Activated gamma-delta T cell treated with anti-CD3 and anti-CD28 coated beads, Interleukin-2, amount 50 U/mL, for 16 hours (primary cell): ENCODE measurements at places on chromosomes 13 and 19.

DNA sequence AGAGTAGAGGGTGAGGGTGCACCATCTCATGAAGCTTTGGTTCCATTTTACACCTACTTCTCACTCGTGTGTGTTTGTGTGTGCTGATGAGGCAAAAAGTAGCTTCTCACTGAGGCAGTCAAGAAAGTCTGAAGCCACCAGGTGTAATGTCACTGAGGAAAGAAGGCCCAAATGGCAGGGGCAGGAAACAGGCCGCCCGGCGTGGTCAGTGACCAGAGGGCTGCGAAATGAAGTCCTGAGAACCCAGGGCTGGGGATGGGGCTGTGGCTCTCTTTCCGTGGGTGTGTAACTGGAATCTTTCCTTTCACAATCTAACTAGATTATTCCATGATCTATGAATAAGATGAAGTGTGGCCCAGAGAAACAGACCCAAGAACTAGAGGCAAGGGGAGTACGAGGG, 25.5 kb upstream of the TFDP1 start:
- no peak for DNase-seq

- no peak for DNase-seq
These were observed 29.8 kb downstream of the RAB20 start for GRCh38 chr13:110531671-110532083.

- no peak for DNase-seq
These were observed 844 bp upstream of the ASPDH start for GRCh38 chr19:50514346-50515167.

DNA sequence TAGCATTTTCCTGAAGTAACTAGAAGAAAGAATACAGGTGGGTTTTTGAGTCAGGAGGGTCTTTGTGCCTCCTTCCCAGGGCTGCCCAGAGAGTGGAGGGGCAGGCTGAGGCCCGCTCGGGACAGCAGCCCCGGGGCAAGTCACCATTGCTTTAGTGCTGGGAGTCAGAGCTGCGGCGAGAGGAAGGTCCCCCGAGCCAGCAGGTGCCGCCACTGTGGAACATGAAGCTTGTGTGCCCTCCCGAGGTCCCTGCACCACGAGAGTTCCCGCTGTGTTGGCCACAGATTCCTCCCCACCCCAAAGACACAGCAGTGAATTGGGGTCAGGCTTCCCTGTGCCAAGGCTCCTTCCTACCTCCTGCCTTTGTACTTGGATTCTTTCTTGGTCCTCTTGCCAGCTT, 50.9 kb upstream of the TEX29 start:
- DNase-seq: no peak

DNA sequence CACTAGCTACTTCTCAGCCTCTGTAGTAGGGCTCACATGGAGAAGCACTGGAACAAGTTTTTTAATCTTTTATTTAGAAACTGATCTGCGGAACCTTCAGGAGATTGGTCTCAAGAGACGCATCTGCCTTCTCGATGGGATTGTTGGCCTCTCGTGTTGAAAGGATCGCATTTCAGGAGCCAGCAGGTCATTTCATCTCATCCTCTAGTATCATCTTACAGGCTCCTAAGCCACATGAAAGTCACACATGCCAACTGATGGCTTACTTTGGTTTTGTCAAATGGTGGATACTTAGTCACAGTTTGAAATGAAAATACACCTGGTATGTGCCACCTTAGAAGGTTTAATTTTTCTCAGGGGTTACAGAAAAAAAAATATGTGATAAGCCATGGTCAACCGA, 1703.6 kb downstream of the EFNB2 start:
- no peak for DNase-seq

GRCh38 chr13:102878481-102878880, 32.6 kb downstream of the ERCC5 start:
- DNase-seq: no peak

- no peak for DNase-seq
These were observed 15.3 kb downstream of the ATP7B start for GRCh38 chr13:51995677-51996551.

GRCh38 chr19:48630296-48631063, 6.7 kb downstream of the DBP start:
- no peak for DNase-seq

- no peak for DNase-seq
These were observed 114.6 kb downstream of the SOX1 start for GRCh38 chr13:112181336-112182067.

DNA sequence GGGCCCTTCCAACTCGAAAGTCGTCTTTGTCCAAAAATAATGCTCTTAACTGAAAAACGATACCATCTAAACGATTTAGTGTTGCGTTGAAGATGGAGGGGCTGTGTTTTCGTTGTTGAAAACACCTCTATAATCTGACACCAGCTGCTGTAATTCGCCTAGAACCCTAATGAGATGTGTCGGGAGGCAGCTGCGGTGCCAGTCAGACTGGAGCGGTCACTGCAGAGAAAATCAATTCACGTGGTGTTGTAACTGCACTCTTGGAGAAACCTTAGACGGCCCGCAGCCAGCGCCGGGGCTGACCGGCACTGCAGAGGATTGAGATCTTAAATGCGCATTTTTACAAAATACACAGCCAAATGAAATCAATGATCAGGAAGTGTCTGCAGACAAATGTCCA, 339.1 kb downstream of the ZNF536 start:
- DNase-seq: no peak

- DNase-seq: no peak
These were observed 7.1 kb downstream of the ATP11A start for GRCh38 chr13:112696869-112697465.

- DNase-seq: no peak
These were observed 89.6 kb upstream of the SPRY2 start for GRCh38 chr13:80430561-80430960.

- DNase-seq: peak; percentile 69
These were observed 114.3 kb upstream of the SERP2 start for GRCh38 chr13:44259045-44260027.

- DNase-seq: no peak
These were observed 14.6 kb upstream of the TMEM255B start for GRCh38 chr13:113744197-113745000.

GRCh38 chr19:10631874-10632273, 6.5 kb downstream of the SLC44A2 start:
- DNase-seq: no peak

DNA sequence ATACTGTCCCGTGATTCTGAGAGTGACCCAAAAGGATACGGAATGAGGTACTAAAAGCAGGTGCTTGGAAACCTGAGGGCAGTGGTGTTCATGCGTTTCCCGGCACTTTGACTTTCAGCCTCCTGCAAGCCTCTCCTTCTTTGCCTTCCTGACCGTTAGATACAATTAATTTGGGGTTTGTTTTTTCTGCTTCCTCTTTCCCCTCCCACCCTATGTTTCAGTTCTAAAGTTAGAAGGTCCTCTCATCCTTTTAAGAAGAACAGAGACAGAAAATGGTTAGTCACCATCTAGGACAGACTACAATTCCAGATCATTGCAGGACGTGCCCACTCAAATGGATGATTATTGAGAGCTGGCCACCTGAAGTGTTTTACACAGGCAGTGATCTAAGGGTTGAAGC, 1.8 kb upstream of the LILRB4 start:
- DNase-seq: no peak

- no peak for DNase-seq
These were observed 448.7 kb upstream of the MIR17HG start for GRCh38 chr13:90898811-90899210.

DNA sequence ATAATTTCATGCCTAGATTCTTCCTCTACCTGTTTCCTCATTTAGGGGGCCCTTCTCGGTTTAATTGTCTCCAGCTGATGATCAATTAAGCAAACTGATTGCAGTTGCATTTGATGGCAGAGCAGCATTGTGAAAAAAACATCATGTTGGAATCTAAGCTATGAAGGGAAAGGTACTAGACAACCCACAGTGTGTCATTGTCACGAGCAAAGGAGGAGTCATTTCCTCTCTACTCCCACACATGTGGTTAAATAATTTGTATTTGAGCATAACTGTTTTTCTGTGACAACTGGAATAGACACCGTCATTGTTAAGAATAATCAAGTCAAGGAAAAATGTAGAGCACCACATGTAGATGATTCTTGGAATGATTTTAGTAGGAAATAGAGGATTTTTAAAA, 240.3 kb downstream of the DCT start:
- DNase-seq: no peak

GRCh38 chr13:113963376-113963775, 10.5 kb downstream of the C13orf46 start:
- DNase-seq: no peak

DNA sequence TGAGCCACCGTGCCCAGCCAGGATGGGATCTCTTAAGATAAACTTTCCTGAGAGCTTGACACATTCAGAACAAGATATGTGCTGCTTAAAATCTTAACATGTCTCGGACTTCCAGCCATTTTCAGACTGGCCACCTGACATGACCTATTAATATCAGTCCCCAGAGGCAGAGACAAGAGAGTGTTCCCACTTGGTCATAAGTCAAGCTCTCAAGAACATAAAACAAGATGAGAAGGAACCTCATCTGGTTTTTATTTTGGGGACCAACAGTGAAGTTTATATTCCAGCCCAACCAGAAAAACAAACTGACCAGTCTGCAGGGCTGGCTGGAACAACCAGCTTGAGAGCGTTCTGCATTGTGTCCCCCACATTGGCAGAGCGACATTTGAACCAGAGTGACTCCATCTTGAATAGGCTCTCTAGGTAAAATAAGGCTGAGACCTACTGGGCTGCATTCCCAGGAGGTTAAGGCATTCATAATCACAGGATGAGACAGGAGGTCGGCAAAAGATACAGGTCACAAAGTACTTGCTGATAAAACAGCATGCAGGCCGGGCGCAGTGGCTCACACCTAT, 21.8 kb upstream of the PLEKHF1 start:
- DNase-seq: no peak

DNA sequence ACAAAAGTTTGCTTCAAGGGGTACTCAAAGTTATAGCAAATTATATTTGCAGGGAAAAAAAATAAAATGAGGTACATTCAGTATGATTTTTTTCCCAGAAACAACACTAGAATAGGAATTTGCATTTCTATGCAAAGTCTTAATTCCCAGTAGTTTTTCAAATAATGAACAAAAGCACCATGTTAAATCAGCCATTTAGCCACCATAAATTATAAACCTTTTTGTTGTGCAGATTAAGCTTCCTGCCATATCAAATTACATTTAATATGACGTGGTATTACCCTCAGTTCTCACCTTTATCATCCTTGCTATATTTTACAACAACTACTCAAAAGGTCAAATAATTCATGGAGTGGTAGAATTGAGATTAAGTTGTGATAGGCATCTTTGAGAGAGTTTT, 136.6 kb upstream of the FRY start:
- DNase-seq: no peak

DNA sequence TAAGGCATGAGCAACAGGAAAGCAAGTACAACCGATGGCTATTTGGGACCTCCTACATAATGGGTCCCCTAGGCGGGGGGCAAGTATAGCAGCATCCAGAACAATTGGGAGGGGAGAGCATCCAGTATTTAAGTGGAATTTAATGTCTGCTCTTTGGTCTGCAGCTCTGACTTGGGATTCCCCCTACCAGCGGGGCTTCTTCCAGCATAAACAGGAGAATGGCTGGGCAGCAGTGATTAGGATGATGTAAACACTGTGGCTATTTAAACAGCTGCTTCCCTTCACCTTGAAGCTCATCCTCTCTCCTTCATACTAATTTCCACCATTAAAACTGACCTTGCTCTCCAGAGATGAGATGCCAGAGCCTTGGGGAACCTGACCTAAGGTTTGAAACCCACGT, 73.9 kb upstream of the OXGR1 start:
- no peak for DNase-seq

DNA sequence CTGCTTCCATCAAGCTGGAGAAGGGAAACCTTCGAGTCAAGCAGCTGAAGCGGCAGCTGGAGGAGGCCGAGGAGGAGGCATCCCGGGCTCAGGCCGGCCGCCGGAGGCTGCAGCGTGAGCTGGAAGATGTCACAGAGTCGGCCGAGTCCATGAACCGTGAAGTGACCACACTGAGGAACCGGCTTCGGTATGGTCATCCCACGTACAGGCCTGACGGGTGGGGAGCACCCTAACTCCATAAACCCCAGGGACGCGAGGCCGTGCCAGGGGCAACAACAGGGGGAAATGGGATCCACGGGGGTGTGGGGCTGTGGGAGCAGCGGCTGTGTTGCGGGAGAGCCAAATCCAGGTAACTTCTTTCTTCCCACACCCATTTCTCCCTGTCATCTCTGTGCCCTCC, 20.2 kb downstream of the KCNC3 start:
- DNase-seq: no peak

DNA sequence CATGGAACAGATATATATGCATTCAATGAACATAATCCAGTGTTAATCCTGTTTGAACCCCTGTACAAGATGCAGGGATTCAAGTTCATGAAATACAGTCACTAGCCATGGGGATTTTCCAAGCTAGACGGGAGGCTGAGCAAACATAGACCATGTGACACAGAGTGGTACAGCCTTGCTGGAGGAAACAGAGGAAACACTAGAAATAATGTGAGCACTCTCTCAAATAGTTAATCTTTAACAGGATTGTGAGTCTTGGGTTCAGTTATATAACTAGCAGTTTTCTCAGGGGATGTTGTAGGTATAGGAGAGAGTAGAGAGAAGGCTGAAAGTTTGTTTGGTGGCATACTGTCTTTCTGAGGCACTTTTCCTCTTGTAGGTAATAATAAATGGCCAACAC, 13.9 kb upstream of the LGALS16 start:
- DNase-seq: no peak

GRCh38 chr13:105278943-105279381, 1256.5 kb downstream of the EFNB2 start:
- DNase-seq: no peak

DNA sequence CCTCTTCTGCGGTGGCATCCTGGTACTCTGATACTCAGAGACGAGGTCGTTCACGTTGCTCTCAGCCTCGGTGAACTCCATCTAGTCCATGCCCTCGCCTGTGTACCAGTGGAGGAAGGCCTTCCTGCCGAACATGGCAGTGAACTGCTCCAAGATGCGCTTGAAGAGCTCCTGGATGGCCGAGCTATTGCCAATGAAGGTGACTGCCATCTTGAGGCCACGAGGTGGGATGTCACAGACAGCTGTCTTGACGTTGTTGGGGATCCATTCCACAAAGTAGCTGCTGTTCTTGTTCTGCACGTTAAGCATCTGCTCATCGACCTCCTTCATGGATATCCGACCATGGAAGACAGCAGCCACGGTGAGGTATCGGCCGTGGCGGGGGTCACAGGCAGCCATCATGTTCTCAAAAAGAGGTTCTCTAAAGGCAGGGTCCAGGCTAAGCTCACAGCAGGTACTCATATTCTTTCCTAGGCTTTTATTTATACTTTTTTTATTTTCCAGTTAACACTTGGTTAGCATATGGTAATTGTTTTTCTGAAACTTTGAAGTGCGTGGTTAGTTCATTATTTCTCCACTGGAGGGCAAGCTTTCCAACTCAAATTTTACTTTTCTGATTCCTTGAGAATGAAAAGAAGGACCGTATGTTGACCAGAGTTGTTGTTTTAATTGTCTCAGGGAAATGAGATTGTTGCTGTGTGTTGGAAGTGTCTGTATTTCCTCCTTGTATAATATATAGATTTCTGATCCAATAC, 72.4 kb upstream of the RGCC start:
- DNase-seq: no peak
